Stimulated activated CD4-positive, alpha-beta T cell treated with anti-CD3 and anti-CD28 coated beads, Interleukin-1b, Interleukin-23, amount 100 ng/mL, for 1 hour (primary cell): ENCODE measurements at places on chromosomes 4 and X.

DNA sequence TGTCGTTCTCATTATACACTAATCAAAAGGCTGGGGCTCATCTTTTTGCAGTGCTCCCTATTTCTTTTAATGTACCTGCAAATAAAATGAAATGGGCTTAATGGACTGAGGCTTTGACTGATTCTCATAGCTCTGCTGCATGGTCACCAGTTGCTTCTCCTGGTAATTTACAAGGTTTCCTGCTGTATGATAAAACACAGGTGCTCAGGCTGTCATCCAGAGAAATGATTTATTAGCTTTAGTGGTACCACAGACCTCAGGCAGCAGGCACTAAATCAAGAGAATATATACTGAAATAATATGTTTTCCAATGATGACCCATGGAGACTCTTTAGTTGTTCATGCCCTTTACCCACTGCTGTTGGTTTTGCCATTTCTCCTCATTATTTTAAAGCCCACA is 137.7 kb downstream of the C4orf33 start:
- no peak for DNase-seq

- DNase-seq = no peak
Measured at GRCh38 chr4:145868637-145869409, 69.8 kb downstream of the ZNF827 start.

- DNase-seq = no peak
Measured at GRCh38 chr4:115119804-115120352, 6.5 kb upstream of the NDST4 start.

DNA sequence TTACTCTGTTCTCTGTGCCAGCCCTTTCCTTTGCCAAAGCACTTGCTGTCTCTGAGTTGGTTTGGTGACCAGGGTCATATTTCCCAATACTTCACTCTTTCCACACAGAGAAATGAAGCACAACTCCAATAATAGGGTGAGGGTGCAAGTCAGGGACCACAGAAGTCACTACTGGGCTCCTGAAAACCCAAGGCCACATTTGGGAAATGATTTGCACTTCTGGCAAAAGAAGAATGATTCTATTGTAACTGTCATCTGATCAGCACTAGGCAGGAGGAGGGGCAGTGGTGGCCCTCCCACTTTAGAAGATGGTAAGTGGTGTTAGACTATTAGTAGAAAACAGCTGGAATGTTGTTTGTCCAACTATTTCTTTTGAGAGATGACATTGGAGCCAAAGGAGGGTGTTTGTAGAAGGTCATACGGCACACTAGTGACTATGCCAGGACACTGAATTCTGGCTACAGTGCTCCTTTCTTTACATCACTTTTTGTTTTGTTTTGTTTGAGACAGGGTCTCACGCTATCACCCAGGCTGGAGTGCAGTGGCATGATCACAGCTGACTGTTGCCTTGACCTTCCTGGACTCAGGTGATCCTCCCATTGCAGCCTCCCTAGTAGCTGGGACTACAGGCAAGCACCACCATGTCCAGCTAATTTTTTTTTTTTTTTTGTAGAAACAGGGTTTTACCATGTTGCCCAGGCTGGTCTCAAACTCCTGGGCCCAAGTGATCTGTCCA is 10.8 kb upstream of the HADH start:
- DNase-seq = no peak

DNA sequence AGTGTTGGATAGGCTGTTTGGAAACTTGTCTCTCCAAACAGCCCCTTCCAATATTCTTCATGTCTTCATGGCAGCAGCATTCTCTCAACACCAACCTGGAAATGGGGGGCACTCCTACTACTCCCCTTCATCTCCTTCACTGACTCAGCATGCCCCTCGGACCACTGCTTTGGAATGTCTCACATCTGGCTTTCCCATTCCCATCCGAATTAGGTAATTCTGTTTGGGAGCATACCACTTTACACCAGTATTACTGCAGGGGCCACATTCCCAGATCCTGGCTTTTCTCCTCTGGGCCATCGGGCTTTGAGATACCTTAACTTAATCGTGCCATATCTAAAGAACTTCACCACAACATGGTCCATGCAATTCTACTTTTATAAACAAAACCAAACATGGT is 100.8 kb downstream of the MAML3 start:
- DNase-seq = no peak

- DNase-seq = no peak
Measured at GRCh38 chr4:153974452-153974851, 185.6 kb upstream of the SFRP2 start.

GRCh38 chrX:134148172-134148692 is 88.8 kb upstream of the CCDC160 start:
- no peak for DNase-seq

- no peak for DNase-seq
Measured at GRCh38 chr4:8860892-8861575, 10.6 kb downstream of the HMX1 start.

- no peak for DNase-seq
Measured at GRCh38 chr4:27463816-27464215, 603.2 kb downstream of the STIM2 start.

- DNase-seq = no peak
Measured at GRCh38 chr4:151529187-151529586, 120.2 kb downstream of the FHIP1A start.

DNA sequence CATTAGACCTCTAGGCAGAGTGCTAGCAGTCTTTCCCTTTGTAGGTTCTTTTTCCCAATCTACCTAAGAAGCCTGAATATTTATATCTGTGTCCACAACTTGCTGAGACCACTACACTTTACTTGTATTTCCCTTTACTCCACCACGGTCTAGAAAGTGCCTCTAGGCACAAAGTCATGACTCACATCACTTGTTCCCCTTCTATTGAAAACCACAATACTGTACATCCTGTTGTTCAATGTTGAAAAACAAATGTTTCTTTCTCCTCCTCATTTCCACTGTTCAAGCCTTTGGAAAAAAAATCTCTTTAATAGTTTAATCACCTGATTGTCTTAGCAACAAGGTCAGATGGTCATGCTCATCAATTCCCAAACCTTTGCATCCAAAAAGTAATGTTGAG is 326.7 kb downstream of the GUCY2F start:
- DNase-seq = no peak

DNA sequence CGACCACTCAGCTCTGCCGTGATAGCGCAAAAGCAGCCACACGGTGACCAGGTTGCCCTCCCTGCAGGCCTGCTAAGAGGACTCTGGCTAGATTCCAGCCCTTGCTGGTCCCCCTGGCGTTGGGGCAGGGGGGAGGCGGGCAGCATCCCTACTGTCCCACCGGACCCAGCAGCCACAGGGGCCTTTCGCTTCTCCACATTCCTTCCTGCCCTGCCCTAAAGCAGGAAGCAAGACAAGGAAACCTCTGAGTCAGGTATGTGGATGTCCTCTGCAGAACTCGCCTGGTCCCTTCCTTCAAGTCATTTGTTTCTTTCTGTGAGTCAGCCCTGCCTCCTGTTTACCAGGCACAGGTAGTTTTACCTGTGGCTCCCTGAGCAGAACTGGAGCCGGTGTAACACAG is 60.2 kb upstream of the CLDN34 start:
- DNase-seq = no peak

GRCh38 chr4:2930758-2931511 is 32.3 kb downstream of the NOP14 start:
- no peak for DNase-seq

DNA sequence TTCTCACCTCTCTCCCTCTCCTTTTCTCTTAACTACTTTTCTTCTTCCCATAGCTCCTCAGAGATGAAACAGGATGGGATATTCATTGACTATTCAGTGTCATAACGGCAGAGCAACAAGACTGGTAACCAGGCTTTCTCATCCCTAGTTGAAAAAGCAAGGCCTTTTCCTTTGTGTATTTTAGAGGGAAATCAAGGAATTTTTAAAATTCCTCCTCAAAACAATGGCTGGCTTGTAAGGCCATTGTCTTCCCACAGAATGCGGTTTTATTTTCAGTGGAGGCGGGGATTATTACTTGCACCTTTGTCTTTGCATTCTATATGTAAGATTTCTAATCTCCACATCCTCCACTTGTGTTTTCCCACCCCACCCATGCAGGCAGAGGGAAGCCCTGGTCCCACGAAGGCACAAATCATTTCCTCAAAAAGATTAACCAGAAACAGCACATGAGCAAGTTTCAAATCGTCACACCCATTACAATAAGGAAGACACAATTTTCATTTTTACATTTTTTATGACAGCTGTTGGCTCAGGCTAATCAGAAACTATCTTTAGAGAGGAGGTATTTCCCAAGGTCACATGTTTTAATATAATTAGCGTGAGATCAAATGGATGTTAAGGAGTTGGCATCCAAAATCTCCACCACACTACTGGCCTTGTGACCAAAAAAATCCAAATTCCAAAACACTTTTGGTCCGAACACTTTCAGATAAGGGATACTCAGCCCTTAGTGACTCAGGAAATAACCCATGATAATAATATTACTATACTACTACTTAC is 53.0 kb upstream of the KDR start:
- DNase-seq = no peak

GRCh38 chr4:84325625-84326024 is 173.5 kb downstream of the NKX6-1 start:
- no peak for DNase-seq

- DNase-seq = no peak
Measured at GRCh38 chrX:102859550-102859871, 77.6 kb upstream of the RAB40AL start.

GRCh38 chr4:18440527-18441202 is 419.1 kb upstream of the LCORL start:
- no peak for DNase-seq

- no peak for DNase-seq
Measured at GRCh38 chrX:145631461-145631951, 186.1 kb upstream of the SLITRK2 start.

DNA sequence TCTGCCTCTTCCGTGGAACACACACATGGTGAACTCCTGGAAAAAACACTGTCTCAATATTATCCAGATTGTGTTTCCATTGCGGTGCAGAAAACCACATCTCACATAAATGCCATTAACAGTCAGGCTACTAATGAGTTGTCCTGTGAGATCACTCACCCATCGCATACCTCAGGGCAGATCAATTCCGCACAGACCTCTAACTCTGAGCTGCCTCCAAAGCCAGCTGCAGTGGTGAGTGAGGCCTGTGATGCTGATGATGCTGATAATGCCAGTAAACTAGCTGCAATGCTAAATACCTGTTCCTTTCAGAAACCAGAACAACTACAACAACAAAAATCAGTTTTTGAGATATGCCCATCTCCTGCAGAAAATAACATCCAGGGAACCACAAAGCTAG is 87.9 kb downstream of the TET2 start:
- no peak for DNase-seq

DNA sequence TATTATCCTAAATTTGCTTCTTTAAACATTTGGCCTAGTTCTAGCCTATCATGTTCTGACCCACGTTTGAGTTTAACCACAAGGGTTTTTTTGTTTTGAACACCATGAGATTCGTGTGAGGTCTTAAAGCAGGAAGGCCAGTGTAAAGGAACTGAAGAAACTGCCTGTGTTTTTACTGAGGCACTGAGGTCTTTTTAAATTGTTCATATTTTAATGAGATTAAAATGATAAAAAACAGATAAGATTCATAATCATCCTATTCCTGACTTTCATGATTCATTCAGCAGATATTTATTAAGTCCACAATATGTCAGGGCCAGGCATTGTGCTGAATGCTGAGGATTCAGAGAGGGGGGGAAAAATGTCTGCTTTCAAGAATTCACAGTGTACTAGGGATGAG is 3.2 kb downstream of the RPS6KA3 start:
- DNase-seq = no peak

DNA sequence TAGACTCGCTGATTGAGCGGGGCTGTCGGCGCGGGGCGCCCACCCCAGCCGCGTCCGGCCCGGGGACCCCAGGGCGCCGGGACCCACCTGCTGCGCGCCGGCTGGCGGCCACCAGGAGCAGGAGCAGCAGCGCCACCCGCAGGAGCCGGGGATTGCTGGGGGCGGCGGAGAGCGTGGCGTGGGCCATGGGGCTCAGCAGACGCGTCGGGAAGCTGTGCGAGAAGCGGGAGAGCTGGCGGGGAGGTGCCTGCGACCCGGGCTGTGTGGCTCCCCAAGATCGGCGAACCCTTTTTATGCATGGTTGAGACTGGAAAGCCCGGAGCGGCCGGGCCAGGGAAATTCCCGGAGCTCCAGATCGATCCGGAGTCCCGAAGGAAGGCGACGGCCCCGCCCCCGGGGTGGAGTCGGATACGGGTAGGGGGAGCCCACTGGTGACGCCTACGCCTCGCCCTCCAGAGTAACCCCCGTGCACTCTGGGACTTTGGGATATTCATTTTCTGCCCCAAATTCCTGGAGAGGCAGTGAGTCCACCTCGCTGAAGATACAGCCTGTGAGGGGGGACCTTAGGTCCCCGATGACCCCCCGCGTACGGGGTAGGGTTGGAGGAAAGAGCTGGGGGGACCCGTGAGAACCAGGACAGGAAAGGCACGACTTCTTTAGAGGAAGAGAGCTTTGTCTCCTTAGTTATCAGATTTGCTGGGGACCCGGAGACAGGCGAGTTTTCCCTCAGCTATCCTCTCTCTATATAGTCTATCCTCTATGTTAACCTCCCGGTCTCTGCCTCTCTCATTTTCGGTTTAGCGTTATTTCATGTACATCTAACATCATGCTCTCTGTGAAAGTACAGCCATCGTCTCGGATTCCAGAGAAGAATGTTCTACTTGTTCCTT is at the start of gene CXCL3:
Gene CXCL3 (minus strand): TSS at position 265 of the 890 bp plus-strand sequence. CDS start 78 bp downstream, at position 187.
- DNase-seq = no peak

GRCh38 chrX:82692991-82693390 is 815.1 kb upstream of the POU3F4 start:
- no peak for DNase-seq

- no peak for DNase-seq
Measured at GRCh38 chr4:135385830-135386581, 1184.4 kb upstream of the PABPC4L start.

- no peak for DNase-seq
Measured at GRCh38 chrX:101415180-101416145, 7.4 kb downstream of the HNRNPH2 start.

DNA sequence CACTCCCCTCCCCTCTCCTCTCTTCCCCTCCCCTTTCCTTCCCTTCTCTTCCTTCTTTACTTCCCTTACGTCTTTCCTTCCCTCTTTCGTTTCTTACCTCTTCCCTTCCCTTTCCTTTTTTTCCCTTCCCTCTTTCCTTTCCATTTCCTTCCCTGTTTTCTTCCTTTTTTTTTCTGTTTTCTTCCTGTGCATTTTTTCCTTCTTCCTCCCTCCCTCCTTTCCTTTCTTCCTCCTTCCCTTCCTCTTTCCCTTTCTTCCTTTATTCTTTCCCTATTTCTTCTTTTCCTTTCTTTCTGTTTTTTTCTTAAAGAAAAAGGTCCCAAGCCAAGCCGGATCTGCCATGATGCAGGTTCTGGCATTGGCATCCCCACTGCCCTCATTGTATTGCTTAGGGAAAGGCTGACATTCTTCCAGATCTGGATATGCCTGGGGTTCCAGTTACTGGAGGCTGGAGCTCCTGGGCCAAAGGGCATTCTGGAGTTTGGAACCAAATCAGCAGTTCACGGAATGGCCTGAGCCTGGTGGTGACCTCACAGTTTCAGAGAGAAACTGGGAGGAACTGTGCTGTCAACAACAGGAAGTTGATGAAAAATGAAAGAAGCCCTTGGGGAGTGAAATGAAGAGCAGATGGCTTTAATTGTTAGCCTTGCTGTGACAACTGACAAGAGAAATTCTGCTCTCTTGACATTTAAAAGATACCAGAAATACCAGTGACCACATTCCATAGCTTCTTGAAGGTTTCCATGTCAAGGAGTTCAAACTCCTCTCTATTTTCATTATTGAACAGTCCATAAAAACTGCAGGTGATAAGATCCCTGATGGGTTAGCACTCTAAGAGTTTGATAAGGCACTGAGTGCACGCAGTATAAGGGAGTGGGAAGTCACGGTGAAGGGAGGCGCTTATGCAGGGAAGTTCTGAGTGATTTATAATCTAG is 622.1 kb downstream of the SPRY1 start:
- no peak for DNase-seq

GRCh38 chrX:29851857-29852605 is 363.3 kb upstream of the MAGEB2 start:
- DNase-seq = no peak
